Smooth muscle cell of the coronary artery (primary cell): ENCODE measurements at places on chromosomes 16 and 17. TPM values are rescaled to one million over a fixed set of nuclear protein-coding genes. Genes with fewer than 3 reads are reported as not detected.

AURKB gene
- 2.2 and 8.6 TPM in 2 replicates for total RNA-seq

NPIPB6 gene
- 0.30 TPM in 1 of 2 replicates, not detected in the other for total RNA-seq

ATAD5 gene
- 0.23 and 0.83 TPM in 2 replicates for total RNA-seq

COG1 gene
- 8.3 and 15.3 TPM in 2 replicates for total RNA-seq

METTL2A gene
- 7.4 and 19.7 TPM in 2 replicates for total RNA-seq

VTN gene
- 0.35 and 1.9 TPM in 2 replicates for total RNA-seq

PDILT gene
- not detected in 2 replicates for total RNA-seq

SLC35G6 gene
- not detected in 2 replicates for total RNA-seq

ABCC3 gene
- total RNA-seq: 4.0 and 13.6 TPM in 2 replicates

POLR2A gene
- 62.8 and 87.6 TPM in 2 replicates for total RNA-seq

ATP6V0D1 gene
- 108 and 157 TPM in 2 replicates for total RNA-seq

MT1H gene
- not detected in 2 replicates for total RNA-seq

ARL6IP1 gene
- total RNA-seq: 188 and 303 TPM in 2 replicates

NPTX1 gene
- total RNA-seq: 0.08 and 10.1 TPM in 2 replicates

EVPLL gene
- not detected in 2 replicates for total RNA-seq

PERCC1 gene
- not detected in 2 replicates for total RNA-seq

RNF222 gene
- not detected in 2 replicates for total RNA-seq

TNFRSF17 gene
- total RNA-seq: 0.12 TPM in 1 of 2 replicates, not detected in the other

HSD17B1 gene
- total RNA-seq: 1.8 and 8.9 TPM in 2 replicates

LGALS9C gene
- total RNA-seq: not detected in 2 replicates

SYNGR3 gene
- 0.94 and 4.9 TPM in 2 replicates for total RNA-seq

ZNRF1 gene
- total RNA-seq: 9.2 and 9.5 TPM in 2 replicates

KRTAP2-2 gene
- total RNA-seq: not detected in 2 replicates

MEOX1 gene
- under 0.01 and 0.75 TPM in 2 replicates for total RNA-seq

ABCC12 gene
- not detected in 2 replicates for total RNA-seq

SCNN1B gene
- not detected in 2 replicates for total RNA-seq

C16orf74 gene
- total RNA-seq: 0.82 and 6.0 TPM in 2 replicates
